SJCRH30 (cell line): ENCODE measurements at places on chromosomes 12 and 14.

DNA sequence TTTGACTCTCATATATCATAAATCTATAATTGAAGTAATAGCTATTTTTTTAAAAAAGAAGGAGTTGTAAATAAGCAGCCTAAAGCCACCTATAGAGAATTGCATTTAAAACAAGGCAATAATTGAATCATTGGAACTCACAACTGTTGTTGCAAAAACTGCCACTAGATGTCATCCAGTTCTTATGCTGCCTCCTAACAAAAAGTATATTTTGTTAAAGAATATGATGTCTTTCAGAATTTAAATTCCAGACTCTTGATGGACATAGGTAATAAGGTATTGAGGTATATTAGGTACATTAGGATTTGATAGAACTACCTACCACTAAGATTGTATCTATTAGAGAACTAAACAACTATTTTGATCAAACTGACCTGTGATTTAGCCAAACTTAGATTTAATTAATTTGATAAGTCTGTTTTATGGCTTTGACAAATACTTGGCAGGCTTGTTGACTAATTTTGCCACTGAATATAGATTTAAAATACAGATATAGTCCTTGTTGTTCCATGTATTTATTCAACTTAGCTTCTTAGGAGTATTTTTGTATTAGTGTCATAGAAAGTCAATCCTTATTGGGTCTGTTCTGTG, 401.4 kb downstream of the RPL10L start:
- peak; percentile 68 for DNase-seq

DNA sequence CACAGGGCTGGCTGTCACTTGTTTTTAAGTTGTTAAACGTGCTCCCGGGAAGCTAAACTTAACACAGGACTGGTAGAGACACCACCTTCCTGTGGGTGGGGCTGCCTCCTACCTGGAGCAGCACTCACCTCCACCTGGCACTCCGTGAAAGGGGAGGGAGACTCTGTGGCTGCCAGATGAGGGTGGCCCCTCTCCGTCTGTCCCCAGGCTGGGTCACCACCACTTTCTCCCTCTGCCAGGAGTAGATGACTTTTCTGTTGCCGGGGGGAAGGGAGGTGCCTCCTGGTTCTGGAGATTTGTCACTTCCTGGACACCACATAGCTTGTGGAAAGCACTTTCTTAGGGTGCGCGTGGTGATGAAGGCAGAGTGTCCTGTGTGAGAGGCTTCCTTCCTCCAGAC, 81.3 kb downstream of the WDR20 start:
- no peak for DNase-seq

- no peak for DNase-seq
Measured at GRCh38 chr14:38745861-38746260, 357.2 kb downstream of the SEC23A start.

DNA sequence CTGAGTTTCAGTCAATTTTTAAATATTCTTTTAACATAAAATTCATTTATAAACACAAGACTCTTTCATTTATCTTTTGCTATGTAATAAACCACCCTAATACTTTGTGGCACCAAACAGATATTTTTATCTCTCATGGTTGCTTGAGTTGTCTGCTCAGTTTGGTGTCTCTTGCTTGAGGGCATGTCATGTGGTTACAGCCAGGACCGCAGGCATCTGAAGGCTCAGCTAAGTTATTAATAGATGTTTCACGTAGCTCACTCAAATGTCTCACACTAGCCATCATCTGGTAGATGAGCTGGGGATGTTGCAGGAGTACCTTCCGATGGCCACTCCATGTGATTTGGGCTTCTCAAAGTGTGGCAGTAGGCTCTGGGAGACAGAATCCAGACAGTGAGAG, 597.8 kb downstream of the ETNK1 start:
- peak; percentile 25 for DNase-seq

DNA sequence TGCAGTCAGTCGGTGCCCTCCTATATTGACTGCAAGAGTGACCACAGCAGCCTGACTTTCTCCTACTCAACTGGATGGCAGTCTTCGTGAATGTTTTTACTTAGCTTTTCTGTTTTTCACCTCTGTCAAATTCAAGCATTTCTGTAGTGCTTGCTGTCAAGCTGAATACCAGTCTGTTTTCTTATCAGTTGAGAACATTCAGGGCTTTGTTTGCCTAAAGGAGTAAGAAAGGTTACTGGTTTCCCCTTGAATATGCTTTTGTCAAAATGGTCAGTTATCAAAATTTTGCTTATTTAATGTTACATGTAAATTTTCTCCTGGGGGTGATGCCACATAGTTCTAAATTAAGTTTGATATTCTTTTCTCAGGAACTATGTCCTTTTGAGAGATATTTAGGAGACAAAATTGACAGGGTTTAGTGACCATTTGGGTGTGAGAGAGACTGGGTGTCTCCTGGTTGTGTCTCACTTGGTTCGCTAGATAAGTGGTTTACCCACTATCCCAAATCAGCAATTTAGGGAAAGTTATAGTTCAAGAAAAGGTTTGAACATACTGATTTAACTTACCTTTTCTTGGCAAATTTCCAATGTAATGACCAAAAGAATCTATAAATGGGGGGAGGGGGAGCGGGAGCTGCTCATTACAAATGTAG, 366.3 kb downstream of the TMTC2 start:
- no peak for DNase-seq

GRCh38 chr12:2919249-2919648, 28.6 kb downstream of the TULP3 start:
- DNase-seq = no peak

GRCh38 chr12:48034835-48035805, 30.8 kb upstream of the COL2A1 start:
- DNase-seq = no peak

DNA sequence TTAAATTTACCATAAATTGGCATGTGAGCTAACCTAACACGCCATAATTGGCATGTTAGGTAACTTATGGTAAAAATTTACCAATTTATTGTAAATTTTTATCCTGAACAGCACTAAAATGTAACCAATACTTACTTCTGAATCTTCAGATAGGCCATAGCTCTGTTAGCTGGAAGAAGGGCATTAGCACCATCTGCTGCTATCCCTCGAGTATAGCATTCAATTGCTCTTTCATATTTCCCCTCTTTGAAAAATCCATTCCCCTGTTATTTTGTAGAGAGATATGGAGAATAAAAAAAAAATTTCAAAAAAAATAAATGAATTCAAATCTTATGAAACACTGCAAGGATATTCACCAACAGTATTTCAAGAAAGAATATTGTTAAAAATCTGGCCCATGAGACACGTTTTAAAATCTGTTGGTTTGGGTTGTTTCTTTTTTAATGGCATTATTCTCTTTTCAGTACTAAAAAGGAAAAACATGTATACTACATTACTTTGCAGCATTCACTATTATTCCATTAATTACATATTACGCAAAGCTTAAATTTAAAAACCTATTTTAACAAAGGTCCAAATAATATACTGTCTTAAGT, 19.1 kb downstream of the RPAP3 start:
- DNase-seq = peak; percentile 61

DNA sequence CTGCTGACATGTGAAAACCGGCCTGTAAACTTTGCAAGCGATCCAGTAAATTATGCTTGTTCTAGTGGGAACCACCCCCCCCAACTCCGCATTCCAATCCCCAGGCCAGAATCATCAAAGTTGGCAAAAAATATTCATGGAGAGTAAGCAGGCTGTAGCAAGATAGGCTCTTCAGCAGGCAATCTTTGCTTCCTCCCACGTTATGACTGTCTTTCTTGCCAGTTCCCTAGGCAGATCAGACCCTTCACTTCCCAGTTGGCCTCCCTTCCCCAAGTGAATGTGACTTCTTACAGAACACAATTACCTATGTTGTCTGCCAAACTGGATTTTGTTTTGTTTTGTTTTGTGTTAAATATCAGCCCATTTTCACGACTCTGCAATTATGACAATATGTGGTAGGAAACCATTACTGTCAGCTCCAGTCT, 1.2 kb upstream of the PTGER2 start:
- DNase-seq = no peak
